ENCODE measurements at places on chromosomes 11 and 22.
A peak's percentile ranks its signal among the peaks of the same experiment; 100 is the strongest.

DNA sequence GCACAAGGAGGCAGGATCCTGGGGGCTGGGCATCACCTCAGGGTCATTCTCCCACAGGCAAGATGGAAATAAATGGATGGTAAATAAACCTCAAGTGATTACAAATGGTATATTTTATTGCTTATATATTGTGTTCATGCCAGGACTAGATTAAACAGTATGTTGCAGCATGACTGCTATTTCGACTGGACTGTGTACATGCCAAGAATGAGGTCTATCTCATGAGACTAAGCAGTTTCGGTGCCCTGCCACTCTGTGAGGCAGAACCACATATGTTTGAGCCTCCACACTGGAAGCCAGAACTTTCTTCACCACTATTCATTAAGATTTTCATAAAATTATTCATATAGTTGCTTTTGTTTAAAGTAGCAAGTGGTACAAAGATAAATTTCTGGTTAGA is 140.2 kb downstream of the DDX10 start:
- peak; percentile 8 for DNase-seq

GRCh38 chr11:71370895-71371673 is 77.1 kb downstream of the DHCR7 start:
- peak; percentile 92 for DNase-seq

GRCh38 chr11:9518835-9519410 is 54.5 kb upstream of the WEE1 start:
- DNase-seq: no peak

DNA sequence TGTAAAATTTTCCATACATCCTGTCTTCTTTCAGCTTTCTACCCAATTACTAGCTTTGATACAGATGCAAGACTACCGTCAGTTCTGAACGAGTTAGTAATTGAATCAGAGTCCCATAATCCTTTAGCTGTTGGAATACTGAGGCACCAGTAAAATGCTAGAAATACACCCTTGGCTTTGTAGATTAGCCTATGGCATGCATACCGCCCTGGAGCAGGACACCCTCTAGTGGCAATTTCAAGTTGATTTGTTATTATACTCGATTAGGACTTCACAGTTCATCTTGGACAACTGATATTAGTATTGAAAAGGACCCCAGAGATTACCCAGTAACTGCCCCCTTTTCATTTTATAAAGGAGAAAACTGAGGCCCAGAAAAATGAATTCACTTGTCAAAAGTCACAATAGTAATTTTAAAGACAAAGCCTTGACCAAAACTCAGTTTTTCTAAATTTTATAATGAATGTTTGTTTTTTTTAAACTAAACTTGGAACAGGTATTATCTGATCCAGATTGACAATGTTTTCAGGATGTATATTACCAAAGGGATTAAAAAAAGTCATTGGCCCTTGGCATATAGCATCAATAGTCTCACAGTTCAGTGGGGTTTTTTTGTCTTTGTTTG is 72.6 kb downstream of the HIPK3 start:
- DNase-seq: peak; percentile 56

DNA sequence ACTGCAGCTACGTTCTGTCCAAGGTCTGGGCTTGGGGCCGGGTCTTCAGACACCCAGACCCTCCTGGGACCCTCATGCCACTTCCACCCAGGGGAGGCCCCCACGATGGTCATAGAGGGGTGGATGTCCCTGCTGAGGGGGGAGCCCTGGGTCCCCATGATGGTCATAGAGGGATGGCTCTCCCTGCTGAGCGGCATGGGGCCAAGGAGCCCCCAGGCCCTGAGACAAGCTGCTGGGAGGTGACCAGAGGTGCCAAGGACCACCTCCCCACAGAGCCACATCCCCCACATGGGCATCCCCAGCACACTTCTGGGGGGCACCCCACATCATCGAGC is 7.2 kb downstream of the MUC5B start:
- no peak for DNase-seq

DNA sequence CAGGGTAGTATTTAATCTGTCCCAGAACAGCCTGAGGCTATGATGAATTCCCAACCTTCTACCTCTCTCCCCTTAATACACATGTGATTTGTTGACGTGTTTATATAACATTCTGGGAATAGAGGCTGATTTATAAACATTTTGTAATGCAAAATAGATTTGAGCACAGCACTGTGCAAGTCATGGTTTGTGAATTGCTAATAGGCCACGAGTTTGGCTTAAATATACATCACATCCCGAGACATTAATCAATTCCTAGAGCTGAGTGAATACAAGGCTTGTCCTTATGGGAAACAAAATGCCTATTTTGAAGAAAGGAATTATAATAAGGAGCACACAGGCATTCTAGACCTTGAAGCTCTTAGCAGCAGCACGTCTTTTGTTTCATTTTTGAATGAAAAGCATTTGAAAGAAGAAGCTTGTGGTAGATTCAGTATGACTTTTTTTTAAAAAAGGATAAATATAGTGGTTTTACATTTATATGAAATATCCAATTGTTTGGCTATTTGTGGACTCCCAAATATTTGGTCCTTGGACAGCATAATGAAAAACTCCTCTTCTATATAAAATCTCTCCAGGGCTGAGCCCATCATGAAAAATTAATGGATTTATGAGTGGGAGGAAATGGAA is 116.4 kb downstream of the SLC17A6 start:
- DNase-seq: no peak

DNA sequence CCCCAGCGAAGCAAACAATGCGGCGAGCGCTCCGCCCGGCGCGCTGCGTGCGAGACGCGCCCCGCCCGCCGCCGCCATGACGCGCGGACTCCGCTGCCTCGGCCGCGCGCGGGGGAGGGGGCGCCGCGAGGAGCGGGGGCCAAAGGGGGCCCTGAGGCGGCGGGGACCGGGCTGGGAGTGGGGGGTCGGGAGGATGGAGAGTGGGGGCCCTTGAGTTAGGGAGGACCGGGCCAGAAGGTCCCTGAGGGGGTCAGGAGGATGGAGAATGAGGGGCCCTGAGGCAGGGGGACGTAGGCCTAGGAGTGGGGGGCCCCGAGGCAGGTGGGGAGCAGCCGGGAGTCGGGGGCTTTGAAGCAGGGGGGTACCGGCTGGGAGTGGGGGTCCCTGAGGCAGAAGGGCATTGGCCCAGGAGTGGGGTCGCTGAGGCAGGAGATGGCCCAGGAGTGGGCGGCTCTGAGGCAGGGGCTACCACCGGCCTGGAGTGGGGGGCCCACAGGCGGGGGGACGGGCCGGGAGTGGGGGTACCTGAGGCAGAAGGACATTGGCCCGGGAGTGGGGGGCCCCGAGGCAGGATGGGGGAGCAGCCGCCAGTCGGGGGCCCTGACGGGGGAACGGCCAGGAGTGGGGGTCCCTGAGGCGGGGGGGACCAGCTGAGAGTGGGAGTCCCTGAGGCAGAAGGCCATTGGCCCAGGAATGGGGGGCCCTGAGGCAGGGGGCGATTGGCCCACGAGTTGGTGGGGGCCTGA is at the start of gene BRD1:
TSS of gene BRD1 (minus strand) at position 21 of the 746 bp plus-strand sequence. CDS start 3,556 bp downstream, outside the sequence.
- peak; percentile 82 for DNase-seq

DNA sequence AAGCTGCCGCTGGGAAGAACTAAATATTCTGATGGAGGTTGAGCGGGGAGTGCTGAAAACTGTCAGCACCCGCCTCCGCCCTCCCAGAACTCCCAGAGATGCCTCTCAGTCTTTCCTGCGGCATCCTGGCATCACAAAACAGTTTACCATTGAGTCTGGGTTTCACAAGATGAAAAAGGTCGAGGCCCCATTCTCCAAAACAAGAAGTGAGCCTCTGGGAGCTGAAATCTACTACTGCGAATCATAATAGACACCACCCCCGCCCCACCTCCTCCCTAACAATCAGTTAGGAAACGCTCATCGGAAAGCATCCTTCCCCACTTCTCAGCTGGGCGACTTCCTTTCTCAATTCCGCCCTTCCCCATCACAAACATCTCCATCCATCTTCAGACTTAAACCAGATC is 1.0 kb downstream of the SUN2 start:
- peak; percentile 49 for DNase-seq

- no peak for DNase-seq
Observed at GRCh38 chr11:58024601-58025091, 965 bp downstream of the OR9Q1 start.

- DNase-seq: no peak
Observed at GRCh38 chr11:12598330-12599256, 75.6 kb upstream of the TEAD1 start.

DNA sequence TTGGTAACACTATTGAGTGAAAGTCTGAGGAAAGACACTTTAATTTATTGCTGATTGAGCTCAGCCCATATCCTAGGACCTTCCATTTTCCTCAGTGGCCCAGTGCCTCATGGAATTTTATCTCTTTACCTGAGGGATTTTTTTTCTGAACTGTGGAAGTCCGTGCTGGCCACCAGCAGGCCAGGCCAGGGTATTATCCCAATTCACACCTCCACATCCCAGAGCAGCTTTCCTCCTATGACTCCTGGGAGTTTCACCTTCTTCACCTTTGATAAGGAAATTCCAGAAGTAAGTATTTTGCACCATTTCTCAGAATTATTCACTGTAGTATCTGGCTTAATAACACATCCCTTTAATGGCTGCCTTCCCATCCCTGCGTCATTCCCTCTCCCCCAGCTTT is 13.0 kb upstream of the RRAS2 start:
- DNase-seq: no peak

DNA sequence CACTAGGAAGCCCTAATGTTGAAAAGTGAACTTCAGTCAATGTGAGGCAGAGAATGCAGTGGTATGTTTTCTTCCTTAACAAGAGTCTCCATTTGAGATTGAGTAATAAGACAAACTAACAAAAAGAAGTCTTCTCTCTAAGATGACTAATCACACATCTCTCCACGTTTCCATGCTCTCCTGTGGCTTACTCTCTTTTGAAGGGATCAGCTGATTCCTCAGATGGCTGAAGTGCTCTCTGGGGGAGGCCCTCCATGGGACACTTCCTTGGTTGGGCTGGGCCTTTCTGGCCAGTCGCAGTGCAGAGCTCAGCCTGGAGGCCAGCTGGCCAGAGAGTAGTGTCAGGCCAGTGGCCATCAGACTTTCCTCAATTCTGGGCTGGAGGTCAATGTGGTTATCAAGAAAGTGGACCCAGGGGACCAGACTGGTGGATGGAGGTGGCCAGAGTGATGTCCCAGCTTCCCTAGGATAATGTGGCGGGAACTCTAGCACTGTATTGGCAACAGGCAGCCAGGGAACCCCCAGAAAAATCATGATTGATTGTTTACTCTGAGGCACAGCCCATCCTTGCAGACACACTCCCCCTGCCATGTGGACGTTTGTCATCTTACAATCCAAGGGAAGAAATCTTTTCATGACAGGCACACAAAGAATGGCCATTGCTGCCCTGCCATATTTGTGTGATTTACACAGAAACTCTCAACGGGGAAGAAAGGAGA is 14.5 kb downstream of the CSRP3 start:
- DNase-seq: no peak

GRCh38 chr22:50695421-50696250 is 23.0 kb downstream of the SHANK3 start:
- DNase-seq: no peak

Data from RPMI8226 (cell line).